ENCODE measurements at places on chromosomes 5 and 9.

GRCh38 chr9:113822315-113822714 lies 53.8 kb upstream of the ZNF618 start:
- no peak overlapping the region for H3K27ac ChIP-seq
- H3K4me1 ChIP-seq, result no peaks in the 10 kb centered on the region
- H3K36me3 ChIP-seq, result no peaks in the 10 kb centered on the region
- no peaks in the 10 kb centered on the region for H3K27me3 ChIP-seq
- no peak for DNase-seq

GRCh38 chr9:89428222-89428761 lies 69.6 kb downstream of the SEMA4D start:
- no peaks in the 10 kb centered on the region for H3K4me1 ChIP-seq
- H3K4me3 ChIP-seq, result no peak overlapping the region
- no peaks in the 10 kb centered on the region for H3K27me3 ChIP-seq
- H3K36me3 ChIP-seq, result no peaks in the 10 kb centered on the region
- no peak overlapping the region for H3K27ac ChIP-seq
- no peak for DNase-seq

- H3K4me3 ChIP-seq, result no peak overlapping the region
- H3K4me1 ChIP-seq, result peaks cover 17% of the 10 kb centered on the region
Measured at GRCh38 chr9:113619491-113620376, 156.2 kb downstream of the RGS3 start.

DNA sequence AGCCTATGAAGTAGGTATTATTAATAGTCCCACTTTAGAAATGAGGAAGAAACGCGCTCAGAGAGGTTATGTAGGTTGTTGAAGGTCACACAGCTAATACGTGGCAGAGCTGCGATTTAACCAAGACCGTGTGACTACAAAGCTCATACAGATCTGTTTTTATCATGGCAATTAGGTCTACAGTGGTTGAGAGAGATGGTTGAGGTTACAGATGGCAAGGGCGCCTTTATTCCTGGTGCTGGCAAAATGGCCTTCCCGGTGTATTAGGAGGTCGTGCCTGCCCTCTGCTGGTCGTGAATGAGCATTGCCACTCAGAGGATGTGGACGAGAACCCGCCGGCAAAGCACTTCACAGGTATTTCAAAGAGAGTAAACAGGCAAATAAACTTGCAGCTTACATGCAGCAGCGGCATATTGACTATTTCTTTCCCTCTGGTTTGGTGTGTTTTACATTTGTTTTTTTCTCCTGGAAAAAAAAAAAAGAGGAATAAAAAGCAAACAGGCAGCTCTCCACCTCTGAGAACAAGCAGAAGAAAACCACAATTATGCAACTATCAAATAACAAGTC lies 65.3 kb upstream of the EGFLAM start:
- H3K4me1 ChIP-seq, result no peaks in the 10 kb centered on the region
- no peak overlapping the region for H3K4me3 ChIP-seq
- peak; percentile 75 for DNase-seq
- H3K27ac ChIP-seq, result no peak overlapping the region
- H3K27me3 ChIP-seq, result no peaks in the 10 kb centered on the region
- H3K36me3 ChIP-seq, result no peaks in the 10 kb centered on the region

DNA sequence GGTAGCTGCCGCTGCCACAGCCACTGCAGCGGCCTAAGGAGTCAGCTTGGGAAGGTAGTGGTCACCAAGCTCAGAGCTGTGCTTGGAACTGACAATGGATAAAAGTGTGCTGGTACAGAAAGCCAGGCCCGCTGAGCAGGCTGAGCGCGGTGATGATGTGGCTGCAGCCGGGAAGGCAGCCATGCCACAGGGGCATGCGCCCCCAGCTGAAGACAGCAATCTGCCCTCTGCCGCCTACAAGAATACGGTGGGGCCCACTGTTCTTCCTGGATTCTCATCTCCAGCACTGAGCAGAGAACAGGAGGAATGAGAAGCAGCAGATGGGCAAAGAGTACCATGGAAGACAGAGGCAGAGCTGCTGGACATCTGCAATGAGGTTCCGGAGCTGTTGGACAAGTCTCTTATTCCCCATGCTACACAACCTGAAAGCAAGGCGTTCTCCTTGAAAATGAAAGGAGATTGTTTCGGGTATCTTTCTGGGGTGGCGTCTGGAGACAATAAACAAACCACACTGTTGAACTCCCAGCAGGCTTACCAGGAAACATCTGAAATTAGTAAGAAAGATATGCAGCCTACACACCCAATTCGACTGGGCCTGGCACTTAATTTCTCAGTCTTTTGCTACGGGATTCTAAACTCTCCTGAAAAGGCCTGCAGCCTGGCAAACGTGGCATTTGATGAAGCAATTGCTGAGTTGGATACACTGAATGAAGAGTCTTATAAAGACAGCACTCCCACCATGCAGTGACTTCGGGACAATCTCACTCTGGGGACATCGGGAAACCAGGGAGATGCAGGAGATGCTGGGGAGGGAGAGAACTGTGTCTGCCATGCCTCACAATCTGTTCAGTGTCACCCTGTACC lies 22.8 kb upstream of the ANKRD18A start:
- no peak overlapping the region for H3K27ac ChIP-seq
- H3K27me3 ChIP-seq, result no peaks in the 10 kb centered on the region
- H3K36me3 ChIP-seq, result no peaks in the 10 kb centered on the region
- H3K4me3 ChIP-seq, result no peak overlapping the region
- H3K4me1 ChIP-seq, result no peaks in the 10 kb centered on the region
- no peak for DNase-seq

GRCh38 chr9:114395334-114395617 lies 7.5 kb upstream of the AKNA start:
- no peak overlapping the region for H3K4me3 ChIP-seq
- no peaks in the 10 kb centered on the region for H3K27me3 ChIP-seq
- H3K4me1 ChIP-seq, result no peaks in the 10 kb centered on the region
- peak; percentile 25 for DNase-seq
- H3K36me3 ChIP-seq, result no peaks in the 10 kb centered on the region
- H3K27ac ChIP-seq, result no peak overlapping the region

GRCh38 chr9:114894609-114895433 lies 35.6 kb downstream of the TNFSF8 start:
- peak overlapping the region; percentile 82 for H3K27ac ChIP-seq
- no peaks in the 10 kb centered on the region for H3K27me3 ChIP-seq
- peaks cover 17% of the 10 kb centered on the region for H3K4me1 ChIP-seq
- H3K36me3 ChIP-seq, result no peaks in the 10 kb centered on the region

- no peak overlapping the region for H3K4me3 ChIP-seq
- no peak overlapping the region for H3K27ac ChIP-seq
- H3K27me3 ChIP-seq, result no peaks in the 10 kb centered on the region
- peaks cover 2% of the 10 kb centered on the region for H3K4me1 ChIP-seq
Measured at GRCh38 chr9:128316421-128316820, 5.8 kb downstream of the TRUB2 start.

- DNase-seq, result no peak
- H3K27ac ChIP-seq, result no peak overlapping the region
- no peak overlapping the region for H3K4me3 ChIP-seq
- no peaks in the 10 kb centered on the region for H3K27me3 ChIP-seq
- H3K36me3 ChIP-seq, result no peaks in the 10 kb centered on the region
- no peaks in the 10 kb centered on the region for H3K4me1 ChIP-seq
Measured at GRCh38 chr9:133877327-133877726, 114.8 kb downstream of the VAV2 start.

DNA sequence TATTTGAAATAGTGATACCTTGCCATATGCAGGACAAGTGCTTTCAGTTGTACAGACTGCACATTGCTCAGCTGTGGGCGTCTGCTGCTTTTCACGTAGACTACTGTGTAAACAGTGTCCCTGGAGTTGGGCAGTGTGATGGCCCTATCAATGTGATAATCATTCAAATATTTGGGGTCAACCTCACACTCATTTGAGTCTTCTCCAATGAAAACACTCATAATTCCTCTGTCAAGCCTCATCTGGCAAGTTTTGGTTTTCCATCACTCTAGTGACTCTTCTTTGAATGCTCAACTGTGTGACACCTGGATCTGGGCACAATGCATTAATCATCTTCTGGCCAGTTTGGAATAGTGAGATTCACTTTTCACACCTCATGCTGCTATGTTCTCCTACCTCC lies 64.4 kb downstream of the UGCG start:
- DNase-seq, result no peak
- no peaks in the 10 kb centered on the region for H3K27me3 ChIP-seq
- H3K27ac ChIP-seq, result no peak overlapping the region
- H3K4me3 ChIP-seq, result no peak overlapping the region
- no peaks in the 10 kb centered on the region for H3K36me3 ChIP-seq

DNA sequence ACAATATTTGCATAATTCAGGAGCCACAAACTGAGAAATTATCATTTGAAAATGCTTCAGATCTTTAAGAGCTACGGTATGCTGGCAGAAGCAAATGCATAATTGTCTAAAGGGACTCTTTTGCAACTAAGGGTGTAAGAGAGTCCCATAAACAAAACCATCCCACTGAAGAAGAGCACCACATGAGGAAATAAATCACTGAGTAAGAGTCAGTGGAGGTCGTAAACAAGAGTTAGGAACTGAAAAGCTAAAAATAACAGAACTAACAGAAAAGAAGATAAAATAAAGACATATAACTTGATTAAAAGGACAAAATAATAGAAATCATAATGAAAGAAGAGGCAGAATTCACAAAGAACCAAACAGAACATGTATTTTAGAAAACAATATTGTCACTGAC lies 3.5 kb upstream of the SMC2 start:
- DNase-seq, result no peak
- H3K27ac ChIP-seq, result no peak overlapping the region
- H3K4me1 ChIP-seq, result peaks cover 3% of the 10 kb centered on the region
- no peak overlapping the region for H3K4me3 ChIP-seq
- no peaks in the 10 kb centered on the region for H3K27me3 ChIP-seq

GRCh38 chr5:10446490-10446889 lies 4.8 kb downstream of the ROPN1L start:
- DNase-seq, result no peak
- no peak overlapping the region for H3K4me3 ChIP-seq
- peaks cover 2% of the 10 kb centered on the region for H3K27me3 ChIP-seq
- H3K36me3 ChIP-seq, result no peaks in the 10 kb centered on the region
- no peaks in the 10 kb centered on the region for H3K4me1 ChIP-seq
- no peak overlapping the region for H3K27ac ChIP-seq

DNA sequence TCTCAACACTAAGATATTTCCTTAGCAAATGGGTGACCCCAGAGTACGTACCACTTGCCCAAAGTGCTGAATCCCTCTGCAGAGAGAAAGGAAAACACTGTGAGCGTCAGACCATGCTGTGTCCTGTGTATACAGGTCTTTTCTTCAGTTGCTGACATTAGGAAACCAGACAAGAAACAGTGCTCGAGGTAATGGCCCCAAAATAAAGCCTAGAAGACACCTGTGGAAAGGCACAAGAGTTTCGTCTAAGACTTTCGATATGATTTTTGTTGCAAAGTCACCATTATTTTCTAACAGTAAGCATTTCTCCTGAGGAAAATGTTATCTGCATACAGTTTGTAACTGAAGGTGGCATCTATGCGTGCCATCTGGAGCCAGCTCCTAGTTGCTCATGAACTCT lies 62.0 kb upstream of the SIMC1 start:
- H3K27me3 ChIP-seq, result no peaks in the 10 kb centered on the region
- no peak overlapping the region for H3K27ac ChIP-seq
- no peak for DNase-seq
- no peaks in the 10 kb centered on the region for H3K4me1 ChIP-seq
- no peak overlapping the region for H3K4me3 ChIP-seq

DNA sequence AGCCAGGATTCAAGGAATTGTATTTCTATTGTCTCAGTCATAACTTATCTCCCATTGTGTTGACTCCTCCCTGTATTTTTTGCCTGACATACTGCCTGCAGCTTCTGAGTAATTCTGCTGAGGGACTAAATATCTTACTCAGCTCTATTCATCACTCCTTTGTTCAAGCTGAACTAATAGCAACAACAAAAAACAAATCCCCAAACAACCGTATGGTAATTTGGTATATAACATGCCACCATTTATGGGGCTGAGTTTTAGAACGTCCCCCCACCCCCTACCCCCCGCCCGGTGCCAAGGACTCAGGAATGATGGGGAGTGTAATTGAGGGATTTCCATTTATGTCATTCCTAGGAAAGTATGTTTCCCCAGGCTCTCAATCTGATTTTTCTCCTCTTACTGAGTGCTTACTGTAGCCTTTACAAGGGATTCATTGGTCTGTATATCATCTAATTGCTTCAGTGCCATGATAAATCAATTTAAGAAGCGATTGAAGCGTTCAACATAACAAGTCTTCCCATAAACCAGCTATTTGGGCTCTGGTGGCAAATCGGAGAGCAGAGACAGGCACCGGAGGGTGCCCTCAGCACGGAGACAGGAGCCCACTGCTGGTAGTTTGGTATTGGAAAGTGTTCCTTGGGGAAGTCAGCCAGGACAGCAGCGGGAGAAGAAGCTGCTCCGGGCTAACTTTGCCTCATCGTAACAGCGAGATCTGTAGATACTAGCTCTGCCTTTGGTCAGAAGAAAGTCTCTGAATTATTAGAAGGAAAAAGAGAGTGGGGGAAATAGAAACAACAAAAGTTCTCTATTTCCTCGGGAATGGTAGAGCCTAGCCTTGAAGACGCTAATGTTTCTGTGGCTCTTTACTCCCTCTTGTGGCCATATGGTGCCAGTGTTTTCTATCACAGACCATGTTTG lies 40.7 kb upstream of the HSD17B4 start:
- peak; percentile 84 for DNase-seq
- no peaks in the 10 kb centered on the region for H3K27me3 ChIP-seq
- peak overlapping the region; percentile 48 for H3K4me3 ChIP-seq
- H3K27ac ChIP-seq, result peak overlapping the region; percentile 37
- peaks cover 6% of the 10 kb centered on the region for H3K4me1 ChIP-seq

DNA sequence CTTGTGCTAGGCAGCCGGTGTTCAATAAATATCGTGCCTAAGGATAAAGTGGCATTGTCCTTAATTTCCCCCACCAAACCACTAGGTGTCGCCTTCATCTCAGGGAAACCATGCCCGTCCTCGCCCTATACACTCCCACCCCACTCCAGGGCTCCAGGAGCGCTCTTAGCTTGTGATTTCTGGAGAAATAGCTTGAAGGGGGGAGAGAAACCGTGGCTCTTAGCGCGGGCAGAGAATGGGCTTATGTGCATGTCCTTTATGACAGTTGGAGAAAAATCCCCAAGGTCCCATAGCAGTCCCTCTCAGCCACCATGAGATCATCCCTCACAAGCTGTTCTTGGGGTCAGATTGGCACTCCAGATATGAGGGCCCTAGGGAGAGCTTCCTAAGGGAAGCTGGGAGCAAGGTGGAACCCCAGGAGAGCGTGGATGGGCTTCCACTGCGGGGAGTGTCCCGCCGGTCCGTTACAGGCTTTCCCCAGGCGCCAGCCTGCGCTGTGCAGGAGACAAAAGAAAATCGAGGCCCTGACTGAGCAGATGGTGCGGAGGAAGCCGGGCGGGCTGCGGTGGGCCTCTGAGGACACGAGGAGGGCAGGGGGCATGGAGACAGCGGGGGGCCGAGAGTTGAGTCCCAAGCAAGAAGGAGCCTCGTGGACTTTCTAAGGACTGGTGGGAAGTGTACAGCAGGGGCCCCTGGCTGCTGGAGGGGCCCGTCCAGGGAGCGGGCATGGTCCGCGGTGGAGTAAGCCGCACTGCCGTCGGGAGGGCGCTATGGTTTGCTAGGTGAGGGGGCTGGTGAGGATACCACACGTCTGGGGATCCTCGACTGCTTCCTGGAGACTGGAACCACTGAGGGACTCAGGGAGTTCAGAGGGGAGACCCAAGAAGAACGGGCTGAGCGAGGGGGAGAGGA lies 750 bp upstream of the NPR2 start:
- no peaks in the 10 kb centered on the region for H3K36me3 ChIP-seq
- peak; percentile 91 for DNase-seq
- no peak overlapping the region for H3K4me3 ChIP-seq
- H3K4me1 ChIP-seq, result peaks cover 2% of the 10 kb centered on the region

GRCh38 chr5:1004461-1005248 lies 3.9 kb upstream of the NKD2 start:
- peak; percentile 84 for DNase-seq
- H3K27ac ChIP-seq, result no peak overlapping the region
- H3K4me1 ChIP-seq, result no peaks in the 10 kb centered on the region

GRCh38 chr5:132487841-132488555 lies 2.6 kb downstream of the IRF1 start:
- peaks cover 3% of the 10 kb centered on the region for H3K4me1 ChIP-seq
- H3K36me3 ChIP-seq, result peaks cover 12% of the 10 kb centered on the region
- no peaks in the 10 kb centered on the region for H3K27me3 ChIP-seq
- H3K4me3 ChIP-seq, result no peak overlapping the region
- no peak overlapping the region for H3K27ac ChIP-seq

Data from mesendoderm (in vitro differentiated cells).